ENCODE measurements at places on chromosomes 3 and 15.

DNA sequence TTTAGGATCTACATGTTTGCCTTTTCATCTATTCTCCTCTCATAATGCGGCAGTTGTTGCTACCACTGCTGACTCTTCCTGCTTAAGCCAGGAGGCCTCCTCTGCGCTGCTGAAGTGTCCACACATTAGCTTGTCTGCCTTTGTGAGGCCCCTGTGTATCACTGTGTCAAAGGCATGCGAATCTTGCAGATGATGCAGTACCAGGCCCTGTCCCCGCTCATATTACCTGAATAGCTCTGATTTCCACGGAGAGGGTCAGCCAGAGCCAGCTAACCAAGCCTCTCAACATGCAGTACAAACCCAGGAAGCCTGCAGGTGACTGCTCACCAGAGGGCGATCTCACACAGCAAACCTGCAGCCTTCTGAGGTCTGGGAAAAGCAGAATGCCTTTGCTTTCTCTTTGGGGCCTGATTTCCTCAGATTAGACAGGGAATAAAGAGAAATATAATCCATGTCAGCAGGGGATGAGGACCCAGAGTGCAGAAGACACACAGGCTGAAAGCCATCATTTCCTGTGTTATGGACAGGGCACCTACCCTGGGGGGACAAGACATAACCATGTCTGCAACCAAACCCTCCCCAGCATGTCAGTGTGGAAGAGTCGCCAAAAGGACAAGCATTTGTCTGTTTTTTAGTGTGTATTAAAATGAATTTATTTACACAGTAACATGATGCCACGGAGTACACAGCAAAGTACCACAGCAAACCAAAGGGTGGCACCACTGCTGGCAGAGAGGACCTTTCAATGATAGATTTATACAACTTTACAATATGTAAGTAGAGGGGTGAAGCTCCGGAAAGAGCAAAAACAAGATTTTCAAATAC is 36.8 kb upstream of the TSPAN3 start:
- DNase-seq = no peak

- DNase-seq = no peak
Observed at GRCh38 chr3:30263238-30263924, 343.0 kb upstream of the TGFBR2 start.

DNA sequence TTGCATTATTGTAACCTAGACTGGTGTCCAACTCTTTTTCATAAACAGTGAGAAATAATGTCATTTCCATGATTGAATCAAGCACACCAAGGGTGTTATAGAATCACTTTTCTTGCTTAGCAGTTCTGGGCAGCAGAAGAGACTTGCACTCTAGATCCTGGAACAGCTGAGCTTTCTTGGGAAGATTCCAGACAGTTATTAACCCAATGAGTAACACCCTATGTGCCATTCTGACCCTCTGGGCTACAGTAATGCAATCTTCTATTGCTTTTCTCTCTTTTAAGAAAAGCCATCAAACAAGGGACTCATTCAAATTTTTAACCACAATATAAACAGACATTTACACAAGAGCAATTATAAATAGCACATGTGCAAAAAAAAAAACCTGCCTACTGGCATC is 39.3 kb upstream of the USP3 start:
- no peak for DNase-seq

DNA sequence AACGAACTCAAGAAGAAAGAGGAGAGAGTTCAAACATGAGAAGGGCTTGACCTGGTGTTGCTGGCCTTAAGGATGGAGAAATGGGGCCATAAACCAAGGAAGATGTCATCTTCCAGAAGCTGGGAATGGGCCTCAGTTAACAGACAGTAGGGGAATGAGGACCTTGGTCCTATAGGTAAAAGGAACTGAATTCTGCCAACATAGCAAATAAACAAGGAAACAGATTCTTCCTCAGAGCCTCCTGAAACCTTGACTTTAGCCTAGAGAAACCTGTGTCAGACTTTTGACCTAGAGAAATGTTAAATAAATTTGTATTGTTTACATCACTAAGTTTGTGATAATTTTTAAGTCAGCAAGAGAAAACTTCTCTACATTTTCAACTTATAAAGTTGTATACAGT is 336.8 kb downstream of the PLCL2 start:
- DNase-seq = no peak

DNA sequence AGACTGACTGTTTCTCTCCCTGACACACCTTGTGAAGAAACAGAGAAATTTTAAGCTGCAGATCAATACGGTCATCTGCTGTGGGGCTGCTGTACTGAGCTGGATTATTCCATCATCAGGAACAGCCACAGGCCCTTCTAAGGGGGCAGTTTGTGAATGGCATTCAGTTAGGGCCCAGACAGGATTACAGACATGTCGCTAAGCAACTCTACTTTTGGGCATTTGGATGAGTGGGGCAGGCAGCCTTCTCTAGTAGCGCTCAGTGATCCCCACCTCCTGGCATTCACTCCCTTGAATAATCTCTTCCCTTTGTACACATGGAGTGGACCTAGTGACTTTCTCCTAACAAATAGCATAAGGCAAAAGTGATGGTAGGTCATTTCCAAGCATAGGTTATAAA is 144.4 kb upstream of the RARB start:
- no peak for DNase-seq

GRCh38 chr15:62617741-62618140 is 424.8 kb upstream of the TPM1 start:
- DNase-seq = no peak

DNA sequence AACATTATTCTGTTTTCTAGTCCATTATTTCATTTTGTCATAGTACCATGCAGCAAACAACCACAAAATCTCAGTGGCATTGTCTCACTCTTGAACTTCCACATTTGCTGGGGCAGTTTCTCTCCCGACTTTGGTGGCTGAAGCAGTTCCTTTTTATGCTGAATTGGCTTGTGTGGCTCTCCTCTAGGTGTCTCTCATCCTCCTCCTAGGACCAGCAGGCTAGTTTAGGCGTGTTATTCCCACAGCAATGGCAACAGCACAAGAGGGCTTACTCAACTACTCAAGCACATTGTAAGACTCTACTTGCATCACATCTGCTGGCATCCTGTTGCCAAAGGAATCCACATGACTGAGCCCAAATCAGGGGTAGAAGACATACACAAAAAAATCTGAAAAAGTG is 201.8 kb upstream of the KCNH8 start:
- DNase-seq = no peak

- no peak for DNase-seq
Observed at GRCh38 chr3:80338366-80338765, 570.6 kb upstream of the ROBO1 start.

GRCh38 chr3:172317481-172317880 is 130.8 kb downstream of the GHSR start:
- DNase-seq = no peak

GRCh38 chr3:197286678-197287077 is 11.7 kb downstream of the DLG1 start:
- no peak for DNase-seq

- DNase-seq = no peak
Observed at GRCh38 chr15:88375234-88375927, 91.8 kb downstream of the MRPL46 start.

Measured in T-helper 2 cell (primary cell).